ENCODE measurements at places on chromosomes 5 and 9.

GRCh38 chr5:109453251-109453650 lies 43.5 kb upstream of the PJA2 start:
- DNase-seq: no peak

DNA sequence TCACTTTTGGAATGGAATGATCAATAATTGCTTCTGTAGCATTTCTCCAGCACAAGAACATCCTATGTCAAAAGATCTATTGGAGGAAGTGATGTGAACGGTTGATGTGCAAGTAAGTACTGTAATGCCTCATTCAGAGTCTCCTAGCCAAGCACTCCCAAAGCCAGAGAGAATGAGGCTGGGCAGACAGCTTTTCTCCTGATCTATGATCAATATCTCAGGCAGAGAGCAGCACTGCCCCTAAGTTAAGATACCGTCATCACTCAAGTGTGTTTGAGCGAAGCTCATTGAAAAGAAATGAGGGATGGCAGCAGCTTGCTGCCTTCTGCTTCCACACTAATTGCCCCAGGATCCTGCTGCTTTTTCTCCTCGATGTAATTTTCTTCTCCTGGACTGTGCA lies 324.1 kb upstream of the GRAMD2B start:
- no peak for DNase-seq

GRCh38 chr9:92446536-92446935 lies 22.3 kb upstream of the OMD start:
- DNase-seq: no peak

- no peak for DNase-seq
Observed at GRCh38 chr5:3122216-3122615, 370.7 kb upstream of the IRX2 start.

GRCh38 chr9:126674365-126675146 lies 60.8 kb downstream of the LMX1B start:
- DNase-seq: no peak

GRCh38 chr5:37214550-37214949 lies 34.6 kb downstream of the CPLANE1 start:
- DNase-seq: no peak

DNA sequence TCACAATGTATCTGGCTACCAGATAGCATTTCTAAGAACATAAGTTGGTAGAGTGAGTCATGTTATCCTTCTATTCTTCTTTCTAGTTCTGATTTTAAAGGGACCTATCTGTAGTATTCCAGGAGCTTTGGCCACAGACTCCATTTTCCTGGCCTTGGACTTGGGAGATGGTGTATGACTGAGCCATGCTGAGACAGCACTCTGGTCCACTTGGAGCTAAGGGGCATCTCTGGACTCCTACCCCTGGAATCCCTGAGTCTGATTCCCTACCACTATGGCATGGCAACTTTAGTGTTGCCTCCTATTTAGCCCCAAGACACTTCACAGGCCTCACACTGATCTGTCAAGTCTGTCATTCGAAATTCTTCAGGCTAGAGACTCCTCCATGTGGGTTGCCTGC lies 58.8 kb downstream of the BAAT start:
- no peak for DNase-seq

- DNase-seq: no peak
Observed at GRCh38 chr9:77457916-77458592, 190.1 kb downstream of the GNA14 start.

- no peak for DNase-seq
Observed at GRCh38 chr5:37891832-37892231, 52.0 kb upstream of the GDNF start.

DNA sequence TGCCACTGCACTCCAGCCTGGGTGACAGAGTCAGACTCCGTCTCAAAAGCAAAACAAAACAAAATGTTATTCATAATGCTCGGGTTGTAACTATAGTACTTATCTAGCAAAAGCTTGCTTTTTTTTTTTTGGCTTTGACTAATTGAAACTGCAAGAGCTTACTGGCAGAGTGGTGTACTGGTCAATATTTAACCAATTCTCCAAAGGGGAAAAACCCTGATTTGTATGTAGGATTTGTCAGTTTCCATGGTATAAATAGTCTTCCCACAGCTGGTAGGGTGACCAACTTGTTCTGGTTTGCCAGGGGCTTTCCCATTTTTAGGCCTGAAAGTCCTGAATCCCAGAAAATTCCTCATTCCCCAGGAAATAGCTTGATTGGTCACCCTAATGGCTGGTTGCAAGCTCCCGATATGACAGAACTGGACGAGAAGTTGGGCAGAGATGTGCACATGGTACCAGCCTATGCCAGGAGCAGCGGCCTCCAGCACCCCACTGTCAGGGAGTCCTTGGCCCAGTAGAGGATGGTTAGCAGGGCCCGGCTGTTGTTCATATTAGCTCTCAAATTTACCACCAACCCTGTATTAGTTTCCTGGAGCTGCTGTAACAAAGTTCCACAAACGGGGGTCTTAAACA lies 58.0 kb downstream of the FXN start:
- no peak for DNase-seq

- no peak for DNase-seq
Observed at GRCh38 chr5:40238066-40238745, 441.5 kb upstream of the PTGER4 start.

DNA sequence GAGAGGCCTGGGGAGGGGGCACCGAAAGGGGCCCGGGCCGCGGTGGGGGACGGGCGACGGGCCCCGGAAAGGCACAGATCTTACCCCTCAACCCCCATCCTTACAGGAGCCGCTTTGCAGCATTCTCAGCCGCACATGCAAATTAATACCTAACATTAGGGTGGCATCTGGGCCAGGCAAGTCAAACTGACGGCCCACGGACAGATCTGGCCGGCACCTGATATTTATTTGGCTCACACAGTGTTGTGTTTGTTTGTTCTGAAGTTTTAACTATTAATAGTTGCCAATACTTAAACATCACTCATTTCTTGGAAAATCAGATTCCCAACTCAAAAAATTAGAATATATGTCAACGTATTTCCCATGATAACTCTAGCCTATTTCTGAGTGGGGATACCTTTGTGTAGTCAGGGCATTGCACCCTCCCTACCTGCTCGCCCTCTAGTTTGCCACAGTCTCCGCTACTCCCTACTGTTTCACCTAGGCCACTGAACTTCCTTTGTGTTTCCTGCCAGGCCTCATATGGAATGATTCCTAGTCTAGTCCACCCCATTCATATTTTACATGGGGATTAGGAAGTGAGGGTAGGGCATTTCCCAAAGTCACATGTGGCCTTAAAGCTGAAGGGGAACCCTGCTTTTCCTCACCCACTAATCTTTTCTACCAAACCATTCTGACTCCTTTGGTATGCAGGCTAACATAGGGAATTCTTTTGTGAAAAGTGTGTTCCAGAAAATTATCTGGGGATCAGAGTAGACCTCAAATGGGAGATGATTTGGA lies 71.9 kb upstream of the LARP1 start:
- DNase-seq: no peak

DNA sequence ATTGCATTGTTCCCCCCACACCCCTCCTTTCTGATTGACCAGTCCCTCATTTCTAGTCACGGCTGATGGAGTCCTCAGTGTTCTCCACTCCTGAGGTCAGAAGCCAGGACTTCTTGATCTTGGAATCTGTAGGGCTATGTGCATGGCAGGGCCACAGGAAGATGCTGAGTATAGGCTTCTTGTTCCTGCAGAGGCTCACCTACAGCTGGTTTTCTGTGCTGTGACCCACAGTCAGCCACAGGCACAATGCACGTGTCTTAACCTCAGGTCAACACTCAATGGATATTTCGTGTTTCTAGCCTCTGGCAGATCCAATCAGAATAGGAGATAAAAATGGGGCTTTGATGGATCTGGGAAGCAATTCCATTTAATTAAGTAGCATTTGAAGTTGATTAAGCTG lies 14.3 kb upstream of the CXCL14 start:
- DNase-seq: no peak

- DNase-seq: no peak
Observed at GRCh38 chr9:134216449-134216951, 52.1 kb upstream of the RNU6ATAC start.

DNA sequence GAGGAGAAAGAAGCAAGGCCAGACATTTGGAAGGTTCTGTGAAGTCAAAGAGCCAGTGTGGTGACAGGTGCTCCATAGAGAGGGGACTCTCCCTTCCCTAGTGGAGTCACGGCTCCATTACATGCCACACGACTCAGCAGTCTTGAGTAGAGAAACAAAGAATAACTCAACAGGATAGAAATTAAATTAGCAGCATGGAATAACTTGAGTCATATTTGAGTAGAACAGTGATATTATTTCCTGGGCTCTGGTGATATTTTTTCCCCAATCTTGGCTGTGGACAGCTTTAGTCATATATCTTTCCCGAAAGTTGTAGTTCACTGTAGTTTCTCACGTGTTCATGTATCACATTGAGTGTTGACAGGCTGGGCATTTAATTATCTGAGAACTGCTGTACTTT lies 149.7 kb upstream of the EFNA5 start:
- no peak for DNase-seq

DNA sequence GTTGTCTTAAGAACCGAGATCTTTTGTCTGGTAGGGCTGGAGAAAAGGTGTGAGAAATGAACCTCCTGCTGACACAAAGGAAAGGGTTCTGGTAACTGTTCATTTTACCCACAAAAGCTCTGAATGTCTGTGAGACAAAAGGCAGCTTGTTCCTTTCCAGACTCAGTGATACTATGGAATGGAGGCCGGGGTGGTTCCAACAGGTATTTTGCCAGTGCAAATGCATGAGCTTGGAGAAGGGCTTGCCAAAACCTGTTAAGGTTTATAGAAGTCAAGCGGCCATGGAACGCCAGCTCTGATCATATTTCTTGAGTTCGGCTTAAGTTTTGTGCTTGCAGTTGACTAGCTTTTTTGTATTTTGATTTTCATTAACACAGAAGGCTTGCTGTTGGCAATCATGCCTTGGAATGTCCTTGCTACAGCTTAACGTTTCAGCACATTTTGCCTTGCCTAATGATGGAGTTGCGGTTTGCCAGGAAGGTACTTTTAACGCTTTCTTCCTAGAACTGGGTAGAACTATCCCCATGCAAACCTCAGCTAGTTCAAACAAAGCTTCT lies 328.6 kb downstream of the PIK3R1 start:
- DNase-seq: no peak
